ENCODE measurements at places on chromosomes 13 and 19.

- no peak for DNase-seq
Measured at GRCh38 chr19:31863122-31863521, 482.3 kb upstream of the ZNF507 start.

GRCh38 chr19:41845051-41845590, 279 bp downstream of the DMRTC2 start:
- no peak for DNase-seq

DNA sequence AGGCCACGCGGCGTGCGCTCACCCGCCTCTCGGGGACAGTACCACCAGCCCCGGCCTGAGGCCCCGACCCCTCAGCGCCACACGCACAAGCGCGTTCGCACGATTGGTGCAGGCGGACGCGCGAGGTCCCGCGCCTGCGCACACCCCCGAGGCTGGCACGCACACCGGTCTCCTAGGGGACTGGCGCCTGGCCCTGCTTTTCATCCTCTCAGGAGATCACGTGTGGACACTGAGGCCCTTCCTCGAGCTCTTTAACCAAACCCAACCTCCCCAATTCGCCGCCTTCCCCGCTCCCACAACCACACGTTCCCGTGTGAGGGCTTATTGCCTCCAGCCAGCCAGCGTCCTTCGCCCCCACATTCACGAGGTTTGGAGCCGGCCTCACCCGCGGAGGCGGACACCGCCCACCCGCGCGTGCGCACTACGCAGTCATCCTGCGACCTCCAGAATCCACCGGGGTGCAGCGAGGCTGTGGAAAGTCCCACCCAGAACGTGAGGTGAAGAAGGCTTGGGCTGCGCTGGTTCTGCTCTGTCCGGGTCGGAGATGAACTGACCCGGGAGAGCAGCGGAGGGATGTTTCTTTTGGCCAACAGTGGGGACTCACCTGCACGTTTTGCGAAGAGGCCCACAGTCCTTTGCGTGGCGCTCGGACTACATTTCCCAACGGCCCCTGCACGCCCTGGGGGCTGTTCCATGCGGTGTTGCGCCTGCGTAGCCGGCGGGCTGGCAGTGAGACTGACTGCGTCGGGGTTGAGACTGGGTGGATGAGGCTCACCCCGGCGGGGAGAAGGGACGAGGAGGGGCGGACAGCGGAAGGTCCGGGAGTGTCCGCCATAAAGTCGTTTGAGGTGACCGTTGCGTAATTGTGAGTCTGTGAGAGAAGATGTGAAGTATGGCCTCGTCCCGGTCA, 539 bp upstream of the ZNF667 start:
- DNase-seq, result peak; percentile 91

DNA sequence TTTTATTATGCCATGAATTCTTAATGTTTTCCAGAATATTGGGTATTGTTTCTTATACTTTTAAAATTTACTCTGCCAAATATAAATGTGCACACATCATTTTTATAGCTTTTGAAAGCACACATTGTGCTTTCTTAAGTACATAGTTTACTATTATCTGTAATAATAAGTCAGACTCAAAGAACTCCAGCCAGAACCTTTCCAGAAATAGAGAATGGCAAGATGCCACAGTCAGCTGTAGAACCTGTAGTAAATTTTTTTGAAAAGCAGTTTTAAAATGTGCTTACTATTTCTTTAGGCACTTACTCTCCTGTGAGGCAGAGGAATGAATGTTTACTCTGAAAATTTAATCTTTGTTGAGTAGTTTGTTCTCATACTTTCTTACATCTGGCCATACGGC, 1287.1 kb downstream of the PCDH9 start:
- DNase-seq, result no peak

DNA sequence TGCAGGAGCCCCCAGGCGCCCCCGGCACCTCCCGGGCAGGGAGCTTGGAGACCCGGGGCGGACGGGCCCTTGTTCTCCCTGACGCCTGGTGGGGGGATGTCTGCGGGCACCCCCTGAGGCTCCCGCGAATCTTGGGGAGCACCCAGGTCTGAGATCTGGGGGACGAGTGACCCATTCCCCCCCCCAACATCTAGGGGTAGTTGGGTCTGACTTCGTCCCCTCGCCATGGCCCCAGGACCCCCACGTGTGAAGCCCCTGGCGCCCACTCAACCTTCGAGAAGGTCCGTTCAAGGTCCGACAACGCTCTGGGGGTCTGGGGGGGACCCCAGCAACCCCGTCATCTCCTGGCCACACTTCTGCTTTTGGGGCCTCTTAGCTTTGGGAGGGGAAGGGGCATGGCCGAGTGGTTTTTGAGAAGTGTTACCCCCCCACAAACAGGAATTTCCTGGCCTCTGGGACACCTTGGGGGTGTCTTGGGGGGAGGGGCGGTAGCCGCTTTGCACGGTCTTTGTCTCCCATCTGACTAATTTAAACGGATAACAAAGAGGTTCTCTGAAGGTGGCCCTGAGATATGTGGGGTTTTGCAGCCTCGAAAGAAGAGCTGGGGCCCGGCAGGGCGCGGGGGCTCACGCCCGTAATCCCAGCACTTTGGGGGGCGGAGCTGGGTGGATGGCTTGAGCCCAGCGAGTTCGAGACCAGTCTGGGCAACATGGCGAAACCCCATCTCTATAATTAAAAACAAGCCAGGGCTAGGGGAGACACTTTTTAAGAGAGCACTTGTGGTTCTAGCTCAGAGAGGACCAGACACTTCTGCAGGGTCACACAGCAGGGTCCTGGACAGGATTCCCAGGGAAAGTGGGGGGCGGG, 608 bp downstream of the CNN2 start:
- DNase-seq, result no peak

GRCh38 chr13:28575200-28575599, 80.3 kb upstream of the FLT1 start:
- no peak for DNase-seq

DNA sequence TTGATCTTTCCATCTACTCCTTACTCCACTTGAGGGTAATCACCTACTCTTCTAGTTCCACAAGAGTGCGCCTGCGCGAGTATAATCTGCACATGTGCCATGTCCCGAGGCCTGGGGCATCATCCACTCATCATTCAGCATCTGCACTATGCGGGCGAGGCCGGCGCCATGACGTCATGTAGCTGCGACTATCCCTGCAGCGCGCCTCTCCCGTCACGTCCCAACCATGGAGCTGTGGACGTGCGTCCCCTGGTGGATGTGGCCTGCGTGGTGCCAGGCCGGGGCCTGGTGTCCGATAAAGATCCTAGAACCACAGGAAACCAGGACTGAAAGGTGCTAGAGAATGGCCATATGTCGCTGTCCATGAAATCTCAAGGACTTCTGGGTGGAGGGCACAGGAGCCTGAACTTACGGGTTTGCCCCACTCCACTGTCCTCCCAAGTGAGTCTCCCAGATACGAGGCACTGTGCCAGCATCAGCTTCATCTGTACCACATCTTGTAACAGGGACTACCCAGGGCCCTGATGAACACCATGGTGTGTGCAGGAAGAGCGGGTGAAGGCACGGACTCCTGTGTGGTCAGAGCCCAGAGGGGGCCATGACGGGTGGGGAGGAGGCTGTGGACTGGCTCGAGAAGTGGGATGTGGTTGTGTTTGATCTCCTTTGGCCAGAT, 2.7 kb upstream of the KLK2 start:
- no peak for DNase-seq

DNA sequence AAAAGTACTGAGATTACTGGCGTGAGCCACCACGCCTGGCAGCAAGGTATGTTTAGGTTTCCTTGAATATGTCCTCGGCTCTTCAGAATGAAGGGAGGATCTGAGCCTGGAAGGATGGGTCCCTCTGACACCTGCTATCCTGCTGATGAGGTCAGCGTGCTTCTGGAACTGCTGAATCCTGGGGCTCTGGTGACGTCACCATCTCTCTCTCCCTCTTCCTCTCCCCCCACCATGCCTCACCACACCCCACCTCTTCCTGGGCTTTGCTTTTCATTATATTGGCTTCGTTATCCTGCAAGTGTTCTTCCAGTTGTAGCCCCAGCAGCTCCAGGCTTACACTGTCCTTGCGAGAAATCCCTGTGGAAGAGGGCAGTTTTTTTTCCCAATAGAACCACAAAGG, 49.8 kb downstream of the CCNE1 start:
- no peak for DNase-seq

All from posterior cingulate gyrus (tissue), 11 donors.